ENCODE measurements at places on chromosomes 4 and X.

DNA sequence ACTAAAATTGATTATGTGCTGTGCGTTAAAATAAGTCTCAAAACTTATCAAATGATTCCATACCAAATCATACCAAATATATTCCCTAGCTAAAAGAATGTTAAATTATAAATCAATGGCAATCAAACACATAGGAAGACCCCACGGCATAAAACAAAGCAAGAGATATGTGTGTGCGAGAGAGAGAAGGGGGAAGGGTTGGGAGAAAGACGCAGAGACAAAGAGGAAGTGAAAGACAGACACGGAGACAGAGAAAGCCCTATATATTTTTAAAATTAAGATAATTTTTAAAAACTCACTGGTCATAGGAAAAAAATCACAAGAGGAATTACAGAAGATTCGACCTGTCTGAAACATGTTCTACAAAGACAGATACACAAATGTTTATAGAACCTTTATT is 371.4 kb downstream of the NLGN4X start:
- peak; percentile 3 for DNase-seq

GRCh38 chrX:27765718-27766117 is 42.1 kb upstream of the MAGEB10 start:
- DNase-seq: no peak

DNA sequence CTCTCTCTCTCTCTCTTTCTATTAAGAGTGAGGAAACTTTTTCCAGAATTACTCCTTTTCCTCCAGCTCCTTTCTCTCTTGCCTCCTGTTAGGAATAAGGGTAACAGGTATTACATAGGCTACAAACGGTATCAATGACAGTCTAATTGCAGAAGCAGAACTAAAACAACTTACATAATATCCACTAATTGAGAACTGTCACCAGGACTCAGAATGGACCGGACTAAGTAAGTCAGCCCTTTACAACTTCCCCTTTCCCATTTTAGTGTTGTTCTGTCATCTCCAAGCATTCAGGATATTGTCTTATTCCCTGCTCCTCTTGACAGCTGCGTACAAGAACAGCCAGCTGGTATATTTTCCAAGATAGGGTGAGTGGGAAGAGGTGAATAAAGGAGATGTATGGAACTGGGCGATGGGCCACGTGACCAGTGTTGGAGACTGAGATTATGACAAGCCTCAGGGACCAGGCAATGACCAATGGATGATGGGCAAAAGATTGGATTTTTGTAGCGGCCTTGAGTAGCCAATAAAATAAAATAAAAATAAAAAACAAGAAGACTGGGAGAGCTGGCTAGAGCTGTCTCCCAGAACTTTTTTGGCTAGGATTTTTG is 2.3 kb upstream of the FNIP2 start:
- no peak for DNase-seq

DNA sequence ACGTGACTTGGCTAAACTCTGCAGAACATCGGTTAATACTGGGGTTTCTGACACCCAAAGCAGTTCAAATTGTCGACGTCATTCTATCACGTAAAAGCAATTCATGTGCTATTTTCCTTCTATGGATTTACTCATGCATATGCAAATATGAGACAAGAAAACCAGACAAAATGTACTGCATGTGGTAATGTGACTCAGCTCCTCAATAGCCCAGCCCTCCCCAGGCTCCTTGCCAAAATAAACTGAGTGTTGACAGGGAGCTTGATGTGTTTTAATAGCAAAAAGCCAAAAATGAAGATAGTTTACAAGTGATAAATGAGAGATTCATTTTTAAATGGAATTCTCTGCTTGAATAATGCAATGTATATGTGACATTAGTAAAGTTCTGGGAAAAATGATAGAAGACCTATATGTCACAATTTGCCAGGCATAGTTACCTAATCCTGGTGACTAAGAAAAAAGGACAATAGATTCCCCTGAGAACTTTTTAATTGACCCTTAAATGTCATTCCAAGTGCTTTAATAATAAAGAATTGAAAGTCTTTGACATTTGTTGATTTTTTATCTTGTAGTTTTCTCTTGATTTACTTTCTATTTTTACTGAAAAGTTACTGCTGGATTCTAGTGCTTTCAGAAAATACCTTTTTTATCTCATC is 1700.6 kb upstream of the TENM3 start:
- peak; percentile 12 for DNase-seq

GRCh38 chr4:31104043-31104442 is 383.9 kb downstream of the PCDH7 start:
- no peak for DNase-seq

GRCh38 chrX:48569958-48570357 is 4.3 kb upstream of the RBM3 start:
- no peak for DNase-seq

DNA sequence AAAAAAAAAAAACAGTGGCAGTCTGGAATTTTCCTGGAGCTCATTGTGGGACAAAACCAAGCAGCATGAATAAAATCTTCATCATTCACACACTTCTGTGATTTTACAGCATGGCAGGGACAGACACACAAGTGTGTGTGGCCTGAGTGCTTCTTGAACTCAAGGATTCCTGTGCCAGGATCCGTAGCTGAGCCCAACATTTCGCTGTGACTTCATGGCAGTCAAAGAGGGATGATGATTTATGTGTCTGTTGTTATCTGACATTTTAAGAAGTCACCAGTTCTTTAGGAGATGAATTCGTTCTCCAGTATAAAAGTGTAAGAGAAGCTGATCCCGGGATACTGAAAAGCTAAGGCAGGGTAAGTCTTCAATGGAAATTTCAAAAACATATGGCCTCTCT is 57.0 kb downstream of the ING2 start:
- DNase-seq: no peak

DNA sequence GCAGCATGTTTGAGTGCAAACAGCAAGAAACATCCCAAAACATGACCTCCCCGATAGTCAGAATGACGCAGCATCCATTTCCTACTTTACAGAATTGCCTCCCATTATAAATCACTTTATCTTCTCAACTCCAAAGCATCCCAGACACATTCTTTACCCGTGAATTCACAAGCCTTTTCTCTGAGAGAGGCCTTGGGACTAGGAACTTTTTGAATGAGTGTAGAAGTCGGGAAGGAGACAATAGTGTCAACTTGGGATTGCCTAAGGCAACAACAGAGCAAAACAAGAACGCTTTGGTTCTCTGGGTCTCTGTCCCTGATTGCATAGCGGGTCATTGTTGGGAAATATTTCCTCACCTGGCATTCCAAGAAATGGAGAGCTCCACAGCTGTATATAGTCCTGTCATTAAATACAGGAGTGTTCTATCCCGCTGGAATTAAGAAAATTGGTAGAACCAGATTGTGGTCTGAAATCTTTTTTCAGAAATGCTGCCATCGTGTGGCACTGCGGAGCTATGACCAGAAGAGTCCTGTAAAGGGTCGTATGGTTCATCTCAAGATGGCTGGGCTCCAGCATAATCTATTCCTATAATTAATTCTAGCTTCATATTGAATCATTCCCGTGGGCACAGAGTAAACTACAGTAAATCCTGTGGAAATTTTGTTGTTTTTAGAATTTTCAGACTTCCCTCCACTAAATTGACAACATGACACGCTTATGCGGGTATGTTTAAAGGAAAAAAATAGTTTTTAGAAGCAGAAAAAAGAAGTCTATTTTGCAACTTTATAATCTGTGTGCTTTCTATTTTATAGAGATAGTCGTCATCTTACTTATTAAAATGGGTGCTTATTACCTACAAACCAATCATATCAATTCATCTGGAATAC is 2.0 kb upstream of the SPP1 start:
- peak; percentile 63 for DNase-seq

- no peak for DNase-seq
Measured at GRCh38 chr4:125434136-125434535, 119.4 kb downstream of the FAT4 start.

GRCh38 chr4:186844059-186844681 is 120.5 kb upstream of the FAT1 start:
- no peak for DNase-seq

GRCh38 chrX:37926700-37927099 is 79.3 kb upstream of the DYNLT3 start:
- peak; percentile 8 for DNase-seq

DNA sequence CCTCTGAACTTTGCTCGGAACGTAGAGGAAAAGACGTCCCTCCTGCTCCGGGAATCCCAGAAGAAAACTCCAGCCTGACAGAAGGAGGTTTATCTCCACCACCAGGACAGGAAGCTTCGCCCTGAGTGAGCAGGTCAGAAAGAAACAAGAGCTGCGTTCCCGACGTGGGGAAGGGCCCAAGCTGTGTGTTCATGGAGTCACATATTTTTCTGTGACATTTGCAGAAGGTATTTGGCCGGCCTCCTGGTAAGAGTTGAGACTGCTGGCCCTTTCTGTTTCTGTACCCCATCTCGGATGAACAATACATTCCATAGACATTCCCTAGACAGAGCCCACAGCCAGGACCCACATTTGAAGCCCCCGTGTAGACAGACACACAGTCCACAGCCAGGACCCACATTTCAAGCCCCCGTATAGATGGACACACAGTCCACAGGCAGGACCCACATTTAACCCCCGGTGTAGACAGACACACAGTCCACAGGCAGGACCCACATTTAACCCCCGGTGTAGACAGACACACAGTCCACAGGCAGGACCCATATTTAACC is 230.8 kb downstream of the SHOX start:
- DNase-seq: no peak

GRCh38 chr4:140233791-140234696 is 80.1 kb upstream of the MAML3 start:
- no peak for DNase-seq

GRCh38 chr4:3066836-3067400 is 7.4 kb downstream of the HTT-AS start:
- no peak for DNase-seq

GRCh38 chr4:129581305-129581704 is 485.4 kb downstream of the C4orf33 start:
- DNase-seq: no peak

GRCh38 chrX:107167163-107167921 is 38.9 kb downstream of the NUP62CL start:
- DNase-seq: no peak

GRCh38 chr4:24809376-24809775 is 14.0 kb downstream of the SOD3 start:
- no peak for DNase-seq

DNA sequence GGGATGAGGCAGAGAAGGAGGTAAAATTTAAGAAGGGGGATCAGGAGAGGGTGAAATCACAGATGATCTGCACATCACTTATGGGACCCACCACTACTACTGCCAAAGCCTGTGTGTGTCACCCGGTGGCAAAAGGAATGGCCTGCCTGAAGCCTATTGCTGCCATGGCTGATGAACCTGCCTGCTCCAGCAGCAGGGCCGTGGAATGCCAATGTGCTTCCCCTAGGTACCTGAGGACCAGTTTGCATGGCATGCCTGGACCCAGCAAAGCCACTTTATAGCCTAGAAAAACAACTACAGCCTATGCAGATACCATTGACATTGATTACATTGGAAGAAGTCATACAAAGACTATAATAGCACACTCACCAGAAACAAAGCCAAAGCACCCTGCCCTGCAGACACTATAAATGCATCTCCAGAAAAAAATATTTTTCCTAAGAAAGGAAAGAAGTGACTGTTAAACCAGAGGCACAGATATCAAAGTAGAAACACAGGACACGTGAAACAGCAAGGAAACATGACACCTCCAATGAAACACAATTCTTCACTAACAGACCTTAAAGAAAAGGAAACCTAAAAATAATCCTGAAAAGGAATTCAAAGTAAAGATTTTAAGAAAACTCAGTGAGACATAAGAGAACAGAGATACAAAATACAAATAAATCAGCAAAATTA is 680.7 kb upstream of the GRID2 start:
- DNase-seq: no peak

GRCh38 chrX:105460376-105460775 is 239.9 kb upstream of the TEX13A start:
- DNase-seq: no peak

GRCh38 chrX:66203114-66203513 is 39.1 kb downstream of the HEPH start:
- no peak for DNase-seq

- no peak for DNase-seq
Measured at GRCh38 chrX:100944601-100945000, 15.9 kb upstream of the XKRX start.

DNA sequence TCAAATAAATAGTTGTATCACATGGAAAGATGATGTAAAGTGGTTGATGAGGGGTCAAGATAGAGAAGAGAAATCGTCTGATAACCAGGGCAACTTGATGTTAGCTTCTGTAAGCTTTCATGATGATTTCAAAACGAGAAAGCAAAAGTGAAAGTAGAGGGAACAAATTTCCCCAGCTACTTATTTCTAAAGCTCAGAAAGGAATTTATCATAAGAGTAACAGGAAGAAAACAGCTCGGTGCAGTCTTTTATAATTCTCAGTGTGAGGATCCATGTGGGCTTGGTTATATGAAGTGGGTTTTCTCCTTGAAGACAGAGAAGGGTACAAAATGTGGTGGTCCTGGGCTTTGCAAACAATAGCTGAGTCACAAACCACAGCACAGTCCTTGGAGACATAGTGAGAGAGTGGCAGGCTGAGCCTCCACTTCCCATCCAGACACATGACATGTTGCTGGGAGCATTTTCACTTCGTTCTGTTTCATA is 32.1 kb upstream of the GLRA2 start:
- DNase-seq: peak; percentile 7

DNA sequence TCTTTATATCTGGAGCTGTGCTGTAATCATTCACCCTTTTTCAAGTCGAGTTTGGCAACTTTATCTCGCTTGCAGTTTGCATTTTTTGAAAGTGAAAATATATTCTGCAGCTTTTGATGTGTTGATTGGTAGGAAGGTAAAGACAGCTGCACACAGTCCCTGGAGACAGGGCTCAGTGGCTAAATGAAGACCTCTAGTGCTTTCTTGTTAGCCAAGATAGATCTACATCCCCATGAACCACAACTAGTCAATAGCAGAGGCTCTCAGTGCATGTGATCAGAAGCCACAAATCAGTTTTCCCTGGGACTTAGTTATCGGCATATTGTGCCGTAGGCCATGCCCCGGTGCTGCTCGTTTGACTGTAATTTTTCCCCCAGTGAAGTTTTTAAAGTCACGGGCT is 587.7 kb upstream of the PITX2 start:
- DNase-seq: no peak

- DNase-seq: no peak
Measured at GRCh38 chr4:168357941-168358340, 39.4 kb upstream of the DDX60 start.

Measured in RPMI8226 (cell line).